T-helper 9 cell (primary cell): ENCODE measurements at places on chromosomes 11 and 22.

DNA sequence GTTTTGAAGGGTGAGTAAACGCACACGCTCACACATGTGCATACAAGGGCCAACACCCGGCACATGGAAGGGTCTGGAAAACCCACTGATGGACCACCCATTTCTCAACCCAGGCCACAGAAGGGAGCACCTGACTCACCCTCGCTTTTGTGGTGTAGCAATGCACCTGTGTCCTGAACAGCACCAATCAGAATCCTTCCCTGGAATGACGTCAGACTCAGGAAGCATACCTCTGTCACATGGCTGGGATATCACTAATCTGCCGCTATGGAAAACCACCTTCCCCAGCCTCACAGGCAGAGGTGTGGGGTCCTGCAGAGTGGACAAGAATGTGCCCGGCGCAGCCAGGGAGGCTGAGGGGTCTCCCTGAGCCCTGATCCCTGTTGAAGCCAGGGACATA lies 9.0 kb upstream of the OSM start:
- DNase-seq = no peak

DNA sequence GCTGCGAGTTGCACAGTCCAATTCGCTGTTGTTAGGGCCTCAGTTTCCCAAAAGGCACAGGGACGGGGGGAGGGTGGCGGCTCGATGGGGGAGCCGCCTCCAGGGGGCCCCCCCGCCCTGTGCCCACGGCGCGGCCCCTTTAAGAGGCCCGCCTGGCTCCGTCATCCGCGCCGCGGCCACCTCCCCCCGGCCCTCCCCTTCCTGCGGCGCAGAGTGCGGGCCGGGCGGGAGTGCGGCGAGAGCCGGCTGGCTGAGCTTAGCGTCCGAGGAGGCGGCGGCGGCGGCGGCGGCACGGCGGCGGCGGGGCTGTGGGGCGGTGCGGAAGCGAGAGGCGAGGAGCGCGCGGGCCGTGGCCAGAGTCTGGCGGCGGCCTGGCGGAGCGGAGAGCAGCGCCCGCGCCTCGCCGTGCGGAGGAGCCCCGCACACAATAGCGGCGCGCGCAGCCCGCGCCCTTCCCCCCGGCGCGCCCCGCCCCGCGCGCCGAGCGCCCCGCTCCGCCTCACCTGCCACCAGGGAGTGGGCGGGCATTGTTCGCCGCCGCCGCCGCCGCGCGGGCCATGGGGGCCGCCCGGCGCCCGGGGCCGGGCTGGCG lies at the start of gene BCR:
TSS of gene BCR (plus strand) at position 209 of the 592 bp plus-strand sequence. CDS start 452 bp downstream, outside the sequence.
- peak; percentile 58 for DNase-seq

DNA sequence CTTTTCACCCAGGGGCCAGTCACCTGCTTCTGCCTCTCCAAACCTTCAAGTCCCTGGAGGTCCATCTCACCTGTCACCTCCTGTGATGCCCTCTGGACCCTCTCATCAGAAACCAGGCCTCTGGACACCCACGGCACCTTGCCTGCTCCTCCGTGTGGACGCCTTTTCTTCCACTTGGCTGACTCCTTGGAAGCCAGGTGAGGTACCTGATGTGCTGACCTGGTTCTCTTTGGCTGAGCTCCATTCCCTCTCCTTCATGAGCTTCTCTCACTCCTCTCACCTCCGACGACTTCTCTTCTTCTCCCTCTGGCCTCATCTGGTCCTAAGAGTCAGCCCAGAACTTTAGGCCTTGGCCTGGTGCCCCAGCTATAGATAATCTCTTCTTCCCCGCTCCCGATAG lies 99.3 kb downstream of the CEP164 start:
- DNase-seq = no peak

- DNase-seq = peak; percentile 48
These were observed 39.3 kb upstream of the CELSR1 start for GRCh38 chr22:46576556-46577367.

DNA sequence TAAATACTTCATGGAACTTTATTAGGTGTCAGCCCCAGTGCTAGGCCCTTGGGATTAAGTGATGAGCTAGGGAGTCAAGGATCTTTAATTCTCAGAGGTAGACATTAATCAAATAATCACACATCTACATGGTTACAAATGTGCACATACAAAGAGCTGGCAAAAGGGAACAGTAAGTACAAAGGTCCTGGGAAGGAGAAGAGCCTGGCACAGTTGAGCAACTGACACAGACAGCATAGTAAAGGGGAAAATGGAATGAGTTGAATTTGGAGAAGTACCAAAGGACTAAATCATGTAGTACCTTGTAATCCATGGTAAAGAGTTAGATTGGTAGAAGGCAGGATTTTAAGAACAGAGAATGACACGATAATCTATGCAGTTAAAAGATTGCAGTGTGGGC lies 116.3 kb downstream of the APIP start:
- no peak for DNase-seq

- no peak for DNase-seq
These were observed 19.8 kb downstream of the LRP4 start for GRCh38 chr11:46898396-46899095.
